ENCODE measurements at places on chromosomes 13 and 19.
A peak's percentile ranks its signal among the peaks of the same experiment; 100 is the strongest.

- no peak for DNase-seq
These were observed 73.2 kb upstream of the DOCK9 start for GRCh38 chr13:99050983-99051488.

DNA sequence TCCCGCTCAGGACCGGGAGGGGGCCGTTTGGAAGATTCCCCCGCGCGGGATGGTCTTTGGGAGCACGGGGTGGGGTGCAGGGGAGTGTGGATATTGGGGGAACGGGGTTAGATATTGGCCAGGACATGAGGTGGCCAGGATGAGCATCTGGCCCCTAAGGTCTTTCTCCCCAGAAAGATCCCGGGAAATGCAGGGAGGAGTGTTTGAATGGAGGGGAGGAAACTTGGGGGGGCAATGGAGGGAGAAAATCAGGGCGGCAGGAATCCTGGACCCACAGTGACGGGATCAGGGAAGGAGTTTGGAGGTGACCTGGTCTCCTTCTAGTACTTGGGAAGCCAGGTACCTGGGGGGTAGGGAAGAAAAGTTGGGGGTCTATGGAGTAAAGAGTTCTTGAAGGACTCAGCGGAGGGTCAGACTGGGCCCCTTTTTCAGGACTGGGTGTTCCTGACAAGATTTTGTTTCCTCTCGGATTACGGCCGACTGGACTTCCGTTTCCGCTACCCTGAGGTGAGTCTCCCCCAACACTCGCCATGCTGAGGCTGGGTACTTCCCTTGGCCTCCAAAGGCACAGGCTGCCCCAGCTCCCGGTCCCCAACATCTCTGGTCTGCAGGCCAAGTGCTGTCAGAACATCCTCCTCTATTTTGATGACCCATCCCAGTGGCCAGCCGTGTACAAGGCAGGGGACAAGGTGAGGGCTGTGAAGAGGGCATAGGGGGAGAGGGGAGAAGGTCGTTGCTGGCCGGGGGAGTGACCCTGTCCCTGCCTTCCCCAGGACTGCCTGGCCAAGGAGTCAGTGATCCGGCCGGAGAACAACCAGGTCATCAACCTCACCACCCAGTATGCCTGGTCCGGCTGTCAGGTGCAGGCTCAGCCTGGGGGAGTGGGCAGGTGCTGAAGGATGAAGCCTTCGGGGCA is 989 bp downstream of the TMEM145 start:
- DNase-seq = no peak

DNA sequence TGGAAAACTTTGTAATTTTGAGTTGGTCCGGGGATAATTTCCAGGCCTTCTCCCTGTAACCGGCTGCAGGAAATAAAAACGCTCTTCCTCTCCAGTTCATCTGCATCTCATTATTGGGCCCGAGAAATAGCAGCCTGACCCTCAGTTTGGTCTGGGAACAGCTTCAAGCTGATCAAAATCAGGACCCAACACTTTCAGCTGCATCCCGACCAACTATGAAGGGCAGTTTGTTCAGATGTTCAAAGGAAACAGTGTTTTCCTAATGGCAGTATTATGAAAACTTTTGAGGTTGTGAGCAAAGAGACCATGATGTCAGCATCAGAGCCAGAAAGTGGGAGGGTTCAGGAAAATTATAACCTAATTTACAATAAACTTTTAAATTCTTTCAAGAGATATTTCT is 35.7 kb downstream of the STK24 start:
- DNase-seq = no peak

DNA sequence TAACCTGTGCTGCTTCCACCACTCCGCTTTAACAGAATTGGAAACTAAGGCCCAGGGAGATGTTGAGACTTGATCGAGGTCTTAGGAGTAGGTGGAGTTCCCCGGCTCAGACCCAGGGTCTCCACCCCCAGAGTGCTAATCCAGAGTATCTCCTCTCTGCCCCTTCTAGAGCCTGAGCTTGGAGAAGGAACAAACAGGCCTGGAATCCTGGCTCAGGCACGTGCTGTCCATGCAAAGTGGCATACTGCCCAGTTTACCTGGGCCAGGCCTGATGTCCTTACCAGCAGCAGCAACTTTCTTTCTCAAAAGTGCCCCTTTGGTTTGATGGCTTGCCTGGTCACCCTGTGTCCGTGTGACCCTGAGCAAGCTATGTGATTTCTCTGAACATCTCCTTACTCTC is 3.7 kb downstream of the SYNGR4 start:
- DNase-seq = no peak

GRCh38 chr13:51148223-51148951 is 37.3 kb upstream of the C13orf42 start:
- DNase-seq = no peak

GRCh38 chr13:84563611-84564010 is 681.3 kb upstream of the SLITRK1 start:
- DNase-seq = no peak

GRCh38 chr19:33117501-33117900 is 14.4 kb upstream of the WDR88 start:
- DNase-seq = no peak

DNA sequence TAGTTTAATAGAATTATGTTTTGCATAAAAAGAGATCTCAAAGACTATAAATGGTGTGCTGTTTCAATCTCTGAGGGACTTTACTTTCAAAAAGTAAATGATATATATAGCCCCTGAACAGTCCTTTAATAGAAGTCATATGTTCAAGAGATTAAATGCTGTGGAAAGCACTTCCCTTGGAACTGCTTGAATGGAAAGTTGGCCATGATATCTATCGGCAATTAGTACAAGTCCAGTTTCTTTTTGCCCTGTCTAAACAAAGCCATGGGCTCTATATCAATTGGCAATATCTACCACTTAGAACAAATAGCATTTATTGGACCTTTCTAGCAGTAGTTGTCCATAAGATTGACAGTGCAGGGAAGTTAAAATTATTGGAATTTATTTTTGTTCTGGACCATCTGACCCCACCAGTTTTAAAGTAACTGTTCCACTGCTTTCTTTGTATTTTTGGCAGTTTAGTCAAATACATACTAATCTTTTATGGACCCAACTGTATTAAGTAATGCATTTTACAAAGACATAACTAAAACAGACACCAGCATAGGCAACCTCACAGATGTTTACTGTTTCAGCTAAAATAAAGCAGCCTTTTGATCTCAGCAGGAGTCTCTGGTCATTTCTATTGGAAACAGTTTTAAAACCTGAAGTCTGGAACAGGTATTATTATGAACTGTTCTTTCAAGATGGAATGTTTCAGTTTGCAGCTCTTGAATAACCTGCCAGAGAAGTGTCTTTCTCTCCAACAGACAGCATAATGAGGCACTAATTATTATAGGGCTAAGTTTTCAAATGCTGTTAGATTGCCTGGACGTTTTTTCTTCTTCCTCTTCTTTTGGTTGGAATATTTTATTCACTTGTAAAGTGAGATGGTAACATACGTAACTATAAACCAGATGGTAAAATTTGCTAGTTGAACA is 282.6 kb downstream of the DCLK1 start:
- DNase-seq = no peak

DNA sequence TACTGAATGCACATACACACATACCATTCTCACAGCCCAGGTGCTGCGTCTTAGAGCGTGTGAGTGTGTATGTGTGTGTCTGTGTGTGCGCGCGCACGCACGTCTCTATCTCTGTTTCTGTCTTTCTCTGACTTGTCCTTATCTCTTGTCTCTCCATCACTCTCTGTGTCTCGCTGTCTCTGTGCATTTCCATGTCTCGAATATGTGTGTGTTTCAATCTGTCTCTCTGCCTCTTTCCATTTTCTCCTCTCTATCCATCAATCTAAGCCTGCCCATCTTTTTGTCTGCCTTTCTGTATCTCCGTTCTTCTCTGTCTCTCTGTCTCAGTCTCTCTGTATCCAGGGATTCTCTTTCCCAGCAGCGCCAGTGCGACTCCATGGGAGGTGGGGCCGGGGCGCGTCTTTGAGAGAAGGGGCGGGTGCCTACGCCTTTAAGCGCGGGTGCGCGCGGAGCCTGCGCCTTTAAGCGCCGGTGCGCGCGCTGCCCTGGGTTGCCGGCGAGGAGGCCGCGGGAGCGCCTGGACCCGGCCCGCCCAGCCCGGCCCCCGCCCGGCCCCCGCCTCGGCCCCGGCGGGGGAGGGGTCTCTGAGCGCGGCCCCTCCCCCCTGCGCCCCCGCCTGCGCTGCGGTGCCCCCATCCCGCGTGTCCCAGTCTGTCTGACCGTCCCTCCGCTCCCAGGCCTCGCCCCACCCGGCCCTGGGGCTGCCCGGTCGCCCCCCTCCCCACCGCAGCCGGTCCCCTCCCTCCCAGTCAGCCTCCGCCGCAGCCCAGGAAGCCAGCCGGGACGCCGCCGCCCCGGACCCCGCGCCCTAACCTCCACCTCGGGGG is at the start of gene LRFN3:
LRFN3 (plus strand) TSS at position 464 of the 827 bp plus-strand sequence. CDS start 3,052 bp downstream, outside the sequence.
- DNase-seq = peak; percentile 44

DNA sequence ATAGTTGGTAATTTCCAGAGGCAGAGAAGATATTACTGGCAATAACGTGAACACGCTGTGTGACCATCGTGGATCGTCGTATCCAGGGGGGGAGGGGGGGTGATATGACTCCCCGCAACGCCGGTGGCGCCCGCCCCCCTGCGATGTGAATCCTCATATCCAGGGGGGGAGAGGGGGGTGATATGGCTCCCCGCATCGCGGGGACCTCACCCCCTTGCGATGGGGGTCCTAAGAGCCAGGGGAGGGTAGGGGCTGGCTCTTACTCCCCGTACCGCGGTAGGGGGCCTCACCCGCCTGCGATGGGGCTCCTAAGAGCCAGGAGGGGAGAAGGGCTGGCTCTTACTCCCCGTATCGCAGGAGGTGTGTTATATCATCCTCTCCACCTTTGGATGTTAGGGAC is 31.3 kb upstream of the RGCC start:
- DNase-seq = no peak

DNA sequence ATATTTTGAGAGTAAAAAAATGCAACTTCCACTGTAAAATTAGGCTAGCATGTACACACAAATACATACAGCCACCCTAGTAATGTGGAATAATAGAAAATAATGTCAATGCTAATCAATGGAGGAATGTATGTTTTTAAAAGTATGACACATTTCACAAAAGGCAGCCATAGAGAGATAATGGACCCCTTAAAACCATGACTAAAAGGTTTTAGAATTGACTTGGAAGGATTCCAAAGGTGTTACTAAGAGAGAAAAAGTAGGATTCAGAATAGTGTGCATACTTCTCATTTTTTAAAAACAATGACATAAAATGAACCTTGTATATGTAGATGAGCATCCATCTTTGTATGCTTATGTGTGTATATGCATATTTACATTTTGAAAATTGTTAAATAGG is 597.9 kb upstream of the PCDH9 start:
- no peak for DNase-seq

DNA sequence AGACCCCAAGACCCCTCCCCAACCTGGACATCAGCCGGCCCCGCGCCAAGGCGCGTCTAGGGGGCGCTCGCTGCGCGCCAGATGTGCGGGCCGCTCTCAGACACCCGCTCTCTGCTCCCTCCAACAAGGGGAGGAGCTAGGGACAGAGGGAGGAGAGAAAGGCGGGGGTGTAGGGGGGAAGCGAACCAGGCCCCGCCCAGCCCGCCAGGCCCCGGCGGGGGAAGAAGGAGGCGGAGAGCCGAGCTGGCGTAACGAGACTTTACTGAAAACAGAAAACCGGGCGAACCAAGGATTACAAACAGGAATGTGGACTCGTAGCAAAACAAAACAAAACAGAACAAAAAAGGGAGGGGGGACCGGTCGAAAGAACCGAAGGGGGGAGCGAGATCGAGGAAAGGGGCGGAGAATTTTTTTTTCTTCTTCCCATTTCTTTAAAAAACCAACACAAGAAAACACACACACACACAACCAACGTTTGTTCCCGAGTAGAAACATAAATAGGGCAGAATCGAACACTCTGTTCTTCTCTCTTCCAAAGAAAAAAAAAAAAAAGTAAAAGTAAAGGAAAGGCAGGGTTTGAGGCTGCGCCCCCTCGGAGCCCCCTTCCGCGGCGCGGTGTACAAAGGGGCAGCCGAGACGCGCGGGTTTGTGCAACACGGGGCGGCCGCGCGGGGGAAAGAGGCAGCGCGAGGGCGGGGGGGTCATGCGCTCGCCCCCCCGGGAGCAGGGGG is 1.7 kb downstream of the JUND start:
- peak; percentile 93 for DNase-seq

GRCh38 chr19:2089001-2089711 is 7.0 kb downstream of the MOB3A start:
- DNase-seq = no peak

DNA sequence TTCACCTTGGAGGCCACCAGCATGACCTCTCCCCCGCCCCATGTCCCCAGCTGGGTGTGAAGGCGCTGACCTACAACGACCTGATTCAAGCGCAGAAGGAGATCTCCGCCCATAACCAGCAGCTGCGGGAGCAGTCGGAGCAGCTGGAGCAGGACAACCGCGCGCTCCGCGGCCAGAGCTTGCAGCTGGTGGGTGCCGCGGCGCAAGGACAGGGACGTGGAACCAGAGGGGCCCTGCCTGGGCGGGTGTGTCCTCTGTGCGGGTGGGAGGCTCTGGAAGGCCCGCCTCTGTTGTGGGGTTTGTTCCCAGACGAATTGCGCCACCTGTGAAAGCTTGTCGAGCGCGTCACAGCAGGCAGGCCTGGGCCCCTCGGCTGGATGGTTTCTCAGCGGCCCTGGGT is 22.3 kb downstream of the PLEKHJ1 start:
- no peak for DNase-seq

GRCh38 chr13:21739771-21740170 is 68.9 kb downstream of the FGF9 start:
- no peak for DNase-seq

- DNase-seq = no peak
These were observed 10.9 kb downstream of the SLC46A3 start for GRCh38 chr13:28707629-28708427.

- DNase-seq = peak; percentile 24
These were observed 47.5 kb downstream of the DCT start for GRCh38 chr13:94431987-94432386.

DNA sequence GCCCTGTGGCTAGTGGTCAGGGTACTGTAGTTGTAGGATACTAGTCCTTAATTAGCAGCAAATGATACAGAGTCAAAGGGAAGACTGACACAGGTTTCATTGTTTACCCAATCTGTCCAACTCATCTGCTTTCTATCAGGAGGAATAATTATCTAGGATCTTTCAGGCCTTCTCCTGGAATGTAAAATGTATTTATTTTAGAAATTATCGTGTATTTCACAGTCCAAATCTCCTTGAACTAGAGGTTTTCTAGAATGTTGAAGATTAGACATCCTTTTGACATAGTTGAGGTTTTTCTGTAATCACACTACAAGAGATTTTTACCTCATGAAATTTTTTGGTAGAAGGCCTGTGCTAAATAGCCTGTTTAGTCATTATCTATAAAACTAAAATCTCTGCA is 1694.8 kb upstream of the PCDH20 start:
- no peak for DNase-seq

DNA sequence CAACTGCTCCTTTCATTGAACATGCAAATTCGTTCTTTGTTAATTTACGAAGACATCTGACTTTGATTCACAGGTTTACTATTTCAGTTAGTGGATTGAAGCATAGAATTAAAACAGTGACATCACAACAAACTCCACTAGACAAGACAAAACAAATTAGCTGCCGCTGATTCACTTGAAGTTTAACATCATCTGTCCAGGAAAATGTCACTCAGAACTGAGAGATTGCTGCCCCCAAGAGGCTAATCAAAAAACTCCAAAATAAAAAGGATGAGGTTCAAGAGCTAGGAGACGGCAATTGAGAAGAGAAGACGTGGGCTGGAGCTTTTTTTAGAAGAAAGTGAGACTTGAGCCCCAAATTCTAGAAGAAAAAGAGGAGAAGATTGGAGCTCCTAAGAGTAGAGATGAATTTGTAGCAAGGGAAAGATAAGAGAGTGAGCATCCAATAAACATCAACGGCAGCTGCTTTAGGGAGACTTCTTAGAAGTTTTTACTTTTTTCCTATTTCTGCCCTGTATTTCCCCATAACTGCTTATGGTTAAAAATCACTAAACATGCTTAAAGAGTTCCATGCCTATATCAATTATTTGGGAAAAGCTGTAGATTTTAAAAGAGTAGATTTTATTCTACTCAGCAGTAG is 40.8 kb upstream of the TPP2 start:
- no peak for DNase-seq

All from stimulated activated CD4-positive, alpha-beta T cell treated with anti-CD3 and anti-CD28 coated beads, Interleukin-2, amount 100 ng/mL, for 4 hours (primary cell).